Endothelial cell (in vitro differentiated cells): ENCODE measurements at places on chromosomes 3 and 15.

GRCh38 chr3:23038471-23038870, 164.7 kb upstream of the UBE2E2 start:
- no peak for DNase-seq

GRCh38 chr3:170372190-170372879, 14.8 kb downstream of the SKIL start:
- no peak for DNase-seq

- no peak for DNase-seq
Observed at GRCh38 chr3:30658328-30659052, 52.1 kb downstream of the TGFBR2 start.

- DNase-seq, result peak; percentile 53
Observed at GRCh38 chr15:37106490-37107001, 6.2 kb upstream of the MEIS2 start.

DNA sequence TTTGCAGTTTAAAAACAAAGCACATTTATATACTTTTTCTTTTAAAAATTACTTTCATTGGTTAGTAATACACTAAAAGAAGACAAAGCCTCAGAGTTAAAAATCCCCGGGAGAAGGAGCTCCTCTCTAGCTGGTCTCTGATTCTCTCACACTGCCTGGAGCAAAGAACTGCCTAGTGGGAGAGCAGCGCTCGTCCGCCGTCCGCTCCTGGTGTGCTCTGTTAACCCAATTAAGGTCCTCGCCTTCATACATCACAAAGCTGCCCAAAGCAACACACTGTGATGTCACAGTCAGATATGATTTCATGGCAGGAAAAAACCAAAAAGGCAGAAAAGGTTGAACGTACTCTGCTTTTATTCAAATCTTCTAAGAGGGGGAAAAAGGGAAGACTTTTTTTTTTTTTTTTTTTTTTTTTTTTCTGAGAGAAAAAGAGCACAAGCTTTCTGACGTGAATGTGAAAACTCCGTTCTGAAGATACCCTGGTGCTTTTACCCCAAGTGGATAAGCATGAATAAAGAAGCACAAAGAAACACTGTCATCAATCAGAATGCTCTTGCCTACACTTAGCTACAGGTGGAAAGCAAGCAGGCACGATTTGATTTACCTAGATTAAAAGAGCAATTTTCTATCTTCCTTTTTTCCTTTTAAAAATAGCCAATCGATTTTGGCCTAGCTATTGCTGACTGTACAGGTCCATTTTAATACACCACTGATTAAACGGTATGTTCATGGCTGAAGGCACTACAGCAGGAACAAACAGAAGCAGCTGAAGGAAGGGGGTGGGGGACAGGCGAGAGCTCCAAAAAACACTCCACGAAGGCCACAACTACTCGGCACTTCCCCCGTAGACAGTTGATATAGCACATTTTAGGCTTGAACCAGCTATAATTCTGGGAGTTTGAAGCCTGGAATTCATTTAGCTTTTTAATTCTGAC, 115.2 kb downstream of the TIGIT start:
- DNase-seq, result no peak

- DNase-seq, result no peak
Observed at GRCh38 chr15:43966646-43967045, 139.8 kb downstream of the WDR76 start.

- no peak for DNase-seq
Observed at GRCh38 chr15:96693990-96694517, 363.6 kb downstream of the NR2F2 start.

- no peak for DNase-seq
Observed at GRCh38 chr3:44106756-44107155, 134.9 kb upstream of the TOPAZ1 start.

DNA sequence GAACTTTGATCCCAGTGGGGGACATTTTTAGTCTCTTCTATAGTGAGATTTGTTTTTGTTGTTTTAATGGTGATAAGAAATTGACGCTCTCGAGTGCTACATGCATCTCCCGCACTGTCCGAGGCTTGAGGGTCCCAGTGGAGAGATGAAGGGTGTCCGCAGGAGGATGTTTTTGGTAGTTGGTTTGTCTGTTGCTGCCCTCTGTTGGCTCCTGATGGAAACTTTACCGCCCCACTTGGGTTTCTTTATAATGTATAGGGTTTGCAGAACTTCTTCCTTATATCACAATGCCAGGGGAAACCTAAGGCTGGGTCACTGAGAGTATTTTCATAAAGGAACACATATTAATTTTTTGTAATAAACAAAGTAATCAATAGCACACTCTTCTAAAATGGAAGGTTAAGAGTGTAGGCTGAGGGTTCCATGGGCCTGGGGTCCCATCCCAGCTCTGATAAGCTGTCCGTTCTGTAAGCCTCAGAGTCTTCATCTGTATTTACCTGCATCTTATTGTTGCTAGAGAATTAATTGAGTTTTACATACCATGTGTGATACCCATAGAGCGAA, 185.3 kb upstream of the FEZF2 start:
- peak; percentile 49 for DNase-seq

DNA sequence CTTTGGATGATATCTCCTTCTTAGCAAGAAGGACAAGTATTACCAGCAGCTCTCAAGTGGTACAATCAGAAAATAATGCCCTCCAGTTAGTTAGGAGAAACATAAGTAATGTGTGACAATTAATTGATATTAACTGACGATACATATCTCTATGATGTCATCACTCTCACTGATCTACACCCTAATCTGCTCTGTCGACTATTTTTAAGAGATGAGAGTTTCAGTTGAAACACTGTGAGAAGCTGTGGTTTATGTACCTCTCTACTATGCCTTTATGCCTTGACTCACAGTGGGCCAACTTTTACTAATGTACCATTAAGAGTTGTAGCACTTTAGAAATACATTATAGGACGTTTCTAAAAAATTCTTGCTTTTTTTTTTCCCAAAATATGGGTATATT, 8.6 kb downstream of the CEP152 start:
- no peak for DNase-seq

DNA sequence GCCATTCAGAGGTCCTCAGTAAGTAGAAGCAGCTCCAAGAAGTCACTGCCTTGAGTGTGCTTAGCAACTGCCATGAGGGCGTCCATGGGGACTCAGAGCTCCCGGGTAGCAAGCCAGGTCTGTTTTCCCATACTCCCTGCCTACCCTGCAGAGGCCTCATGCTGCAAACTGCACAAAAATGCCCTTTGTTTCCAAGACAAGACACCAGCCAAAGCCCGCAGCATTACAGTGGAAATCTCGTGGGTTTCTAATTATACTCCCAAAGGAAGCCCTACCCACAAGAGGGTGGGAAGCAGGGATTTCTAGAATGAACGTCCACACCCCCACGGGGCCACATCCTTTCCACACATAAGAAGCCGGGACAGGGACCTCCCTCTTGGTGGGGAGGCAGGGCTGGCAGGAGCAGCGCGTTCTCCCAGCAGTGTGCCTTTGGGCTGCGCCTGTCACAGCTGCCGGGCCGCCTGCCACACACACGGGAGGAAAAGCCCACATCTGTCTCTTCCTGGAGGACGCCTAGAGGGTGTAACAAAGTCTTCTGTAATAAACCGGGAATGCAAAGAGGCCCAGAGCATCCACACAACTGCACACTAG, 31.1 kb downstream of the FAM174B start:
- no peak for DNase-seq

DNA sequence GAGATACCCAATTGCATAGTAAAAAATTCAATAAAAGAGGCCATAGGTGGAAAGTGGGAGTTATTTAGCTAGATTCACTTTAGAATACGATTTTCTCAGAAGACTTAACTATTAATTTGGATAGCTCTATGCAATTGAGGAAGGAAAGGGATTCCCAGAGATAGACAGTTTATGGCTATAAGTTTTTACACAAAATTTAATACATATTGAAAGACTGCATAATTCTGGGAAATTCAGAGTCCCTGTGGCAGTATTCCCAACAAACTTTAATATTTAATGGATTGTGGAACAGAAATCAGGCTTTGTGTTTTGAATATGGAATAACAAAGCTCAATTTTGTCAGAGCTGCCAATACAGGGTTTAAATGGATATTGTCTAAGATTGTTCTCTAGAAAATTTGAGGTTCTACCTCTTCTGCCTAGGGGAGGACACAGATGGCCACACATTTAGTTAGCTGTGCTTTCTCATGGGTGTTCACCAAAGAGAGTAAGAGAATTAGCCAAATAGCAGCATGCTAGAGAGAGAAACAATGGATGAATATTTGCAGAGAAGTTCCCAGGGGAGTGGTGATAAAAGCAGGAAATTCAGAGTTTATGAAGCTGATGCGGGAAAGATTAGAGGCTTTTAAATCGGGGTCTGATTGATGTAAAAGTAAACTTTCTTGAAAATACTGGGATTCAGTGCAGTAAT, 8.5 kb downstream of the ISL2 start:
- DNase-seq, result no peak

- no peak for DNase-seq
Observed at GRCh38 chr15:63909819-63910437, 76.2 kb upstream of the HERC1 start.

DNA sequence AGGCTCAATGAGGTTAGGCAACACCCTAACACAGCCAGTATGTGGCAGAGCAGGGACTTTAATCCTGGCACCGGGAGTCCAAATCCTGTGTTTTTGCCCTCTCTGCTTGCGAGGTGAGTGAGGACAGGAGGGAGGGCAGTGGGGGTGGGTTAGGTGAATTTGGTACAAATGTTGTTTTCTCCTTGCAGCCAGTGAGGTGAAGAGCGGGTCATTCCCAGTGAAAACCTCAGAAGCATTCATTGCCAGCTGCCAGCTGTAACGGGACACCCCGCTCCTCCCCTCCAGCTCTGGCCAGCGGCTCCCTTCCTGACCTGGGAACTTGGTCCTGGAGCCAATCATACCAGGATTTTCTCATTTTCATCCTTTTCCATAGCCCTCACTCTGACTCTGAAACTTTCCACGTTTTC, 45.7 kb upstream of the RAB6B start:
- no peak for DNase-seq

GRCh38 chr3:182921665-182922355, 58.5 kb downstream of the DCUN1D1 start:
- no peak for DNase-seq

DNA sequence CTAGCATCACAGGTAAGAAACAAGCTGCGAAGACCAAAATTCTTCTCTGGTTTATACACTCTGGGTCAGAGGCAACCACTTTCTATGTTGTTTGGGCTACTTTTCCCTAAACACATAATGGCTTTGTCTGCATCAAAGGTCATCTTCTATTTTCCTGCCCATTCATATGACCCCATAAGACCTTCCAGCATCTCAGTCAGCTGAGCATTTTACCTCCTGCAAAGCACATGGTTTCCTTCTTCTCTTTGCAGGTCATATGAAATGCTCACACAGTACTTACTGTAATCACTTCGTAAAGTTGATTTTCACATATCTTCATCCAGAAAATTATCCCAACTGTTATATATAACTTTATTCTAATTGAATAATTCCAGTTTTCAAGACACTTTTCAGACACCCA, 34.8 kb downstream of the LIPC start:
- DNase-seq, result no peak

GRCh38 chr15:25178835-25179672, 224.3 kb downstream of the SNRPN start:
- DNase-seq, result no peak

- DNase-seq, result no peak
Observed at GRCh38 chr3:157501863-157502262, 1.4 kb downstream of the VEPH1 start.

DNA sequence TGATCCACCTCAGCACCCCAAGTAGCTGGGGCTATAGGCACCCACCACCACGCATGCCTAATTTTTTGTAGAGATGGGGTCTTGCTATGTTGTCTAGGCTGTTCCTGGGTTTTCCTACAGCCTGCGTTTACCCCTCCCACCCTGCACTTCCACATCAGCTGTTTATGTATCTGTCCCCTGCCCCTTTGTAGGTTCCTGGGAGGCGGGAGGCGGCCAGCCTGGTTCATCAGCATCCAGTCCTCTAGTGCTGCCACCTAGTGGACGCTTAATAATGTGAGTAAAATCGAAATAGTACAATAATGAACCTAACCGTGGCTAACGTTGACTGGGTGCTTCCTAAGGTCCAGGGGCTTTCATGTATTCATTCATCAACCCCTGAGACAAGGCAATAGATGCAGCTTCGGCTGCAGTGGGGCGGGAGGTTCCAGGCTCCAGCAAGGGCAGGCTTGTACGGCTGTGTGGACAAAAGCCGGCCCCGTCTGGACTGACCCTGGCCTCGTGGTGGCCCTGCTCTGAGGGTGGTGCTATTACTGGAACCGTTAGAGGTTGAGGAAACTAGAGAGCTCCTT, 1.2 kb upstream of the LCTL start:
- DNase-seq, result peak; percentile 76

DNA sequence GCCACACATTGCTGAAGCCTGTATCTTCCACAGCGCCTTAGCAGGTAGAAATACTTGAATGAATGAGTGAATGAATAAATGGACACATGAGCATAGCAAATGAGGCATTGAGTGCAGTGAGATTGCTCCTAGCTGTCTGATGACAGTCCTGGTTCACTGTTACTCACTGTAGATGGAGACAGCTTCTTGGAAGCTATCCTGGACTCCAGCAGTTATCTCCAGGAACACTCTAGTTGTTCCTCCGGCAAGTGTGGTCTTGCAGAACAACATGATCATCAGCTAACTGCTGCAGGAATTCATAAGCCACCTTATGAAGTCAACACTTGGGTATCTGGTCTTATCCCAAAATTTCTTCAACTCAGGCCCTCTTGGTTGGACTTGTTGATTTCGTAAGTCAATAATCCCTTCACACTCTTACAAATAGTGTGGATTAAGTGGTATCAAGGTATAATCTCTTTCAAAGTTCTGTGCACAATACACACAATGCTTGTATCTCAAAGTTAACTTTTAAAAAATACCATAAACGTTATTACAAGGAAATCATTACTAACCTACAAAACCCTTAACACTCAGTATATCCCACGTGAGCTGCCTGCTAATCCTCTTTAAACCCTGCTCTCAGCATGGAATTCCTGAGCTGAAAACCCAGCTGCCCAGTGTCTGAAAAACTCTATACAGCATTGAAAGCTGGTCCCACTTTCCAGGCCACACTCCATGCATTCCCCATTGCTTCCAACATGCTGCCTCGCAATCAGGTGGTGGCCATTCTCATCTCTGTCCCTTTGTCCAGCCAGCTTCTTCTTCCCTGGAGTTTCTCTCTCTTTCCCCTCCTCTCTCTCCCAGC, 14.4 kb upstream of the ZBTB38 start:
- DNase-seq, result no peak

GRCh38 chr15:48632651-48633050, 12.9 kb downstream of the FBN1 start:
- no peak for DNase-seq

DNA sequence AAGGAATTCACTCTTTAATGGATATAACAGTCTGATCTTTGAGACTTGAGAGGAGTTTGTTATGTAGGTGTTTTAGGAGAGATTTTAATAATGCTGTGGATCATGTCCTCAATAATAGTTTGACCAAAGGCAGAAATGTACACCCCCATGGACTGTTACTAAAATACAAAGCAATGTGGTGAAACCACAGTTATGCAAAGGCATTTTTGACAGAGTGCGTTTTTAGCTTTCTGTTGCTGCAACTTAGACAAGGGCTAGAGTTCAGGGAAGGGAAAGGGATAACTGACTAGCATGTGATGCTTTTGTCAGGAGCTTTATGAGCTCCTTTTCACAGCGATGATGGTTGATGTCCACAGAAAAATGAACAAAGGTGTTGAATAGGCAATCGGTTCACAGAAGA, 3.6 kb upstream of the STARD5 start:
- DNase-seq, result no peak
